Glomerular endothelial cell (primary cell): ENCODE measurements at places on chromosomes 5 and 9. TPM values are rescaled to one million over a fixed set of nuclear protein-coding genes. Genes with fewer than 3 reads are reported as not detected.

Gene ARL14EPL
- not detected in 2 replicates for total RNA-seq

Gene PCDHA1
- total RNA-seq, result 0.06 TPM in 1 of 2 replicates, not detected in the other

Gene C5orf15
- total RNA-seq, result 50.1 and 54.4 TPM in 2 replicates

Gene FAM81B
- 0.47 and 0.97 TPM in 2 replicates for total RNA-seq
